ENCODE measurements at places on chromosomes 13 and 19.

- no peak for DNase-seq
Observed at GRCh38 chr19:55251341-55252081, 7.3 kb downstream of the PPP6R1 start.

GRCh38 chr13:75339635-75340374 is 142.2 kb downstream of the TBC1D4 start:
- DNase-seq: no peak

- DNase-seq: no peak
Observed at GRCh38 chr13:40790154-40790616, 774 bp downstream of the SLC25A15 start.

GRCh38 chr13:40236566-40237168 is 429.8 kb downstream of the FOXO1 start:
- DNase-seq: no peak

DNA sequence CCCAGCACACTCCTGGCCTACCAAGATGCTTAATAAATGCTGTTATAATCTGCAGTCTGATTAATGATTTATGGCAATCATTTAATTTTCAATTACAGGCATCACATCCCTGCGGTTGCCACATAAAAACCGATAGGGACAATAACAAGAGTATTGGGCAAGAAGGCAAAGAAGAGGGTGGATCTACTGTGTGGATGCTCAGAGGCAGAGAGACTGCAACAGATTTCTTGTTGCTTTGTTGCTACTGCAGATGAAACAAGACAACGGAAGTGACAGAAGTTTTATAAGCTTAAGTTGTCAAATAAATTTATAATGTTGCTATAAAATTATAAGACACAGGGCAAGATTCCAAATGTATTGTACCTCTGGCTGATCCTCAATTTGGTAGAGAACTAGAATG is 154.8 kb downstream of the ABCC4 start:
- DNase-seq: no peak

- DNase-seq: no peak
Observed at GRCh38 chr13:75838366-75839005, 202.4 kb downstream of the LMO7 start.
